Kasumi-1 (cell line): ENCODE measurements at places on chromosomes 6 and 20.
A peak's percentile ranks its signal among the peaks of the same experiment; 100 is the strongest.

- DNase-seq, result no peak
These were observed 14.0 kb upstream of the HLA-F start for GRCh38 chr6:29709188-29709587.

- peak; percentile 8 for DNase-seq
These were observed 135.6 kb downstream of the HIVEP1 start for GRCh38 chr6:12147557-12148316.

DNA sequence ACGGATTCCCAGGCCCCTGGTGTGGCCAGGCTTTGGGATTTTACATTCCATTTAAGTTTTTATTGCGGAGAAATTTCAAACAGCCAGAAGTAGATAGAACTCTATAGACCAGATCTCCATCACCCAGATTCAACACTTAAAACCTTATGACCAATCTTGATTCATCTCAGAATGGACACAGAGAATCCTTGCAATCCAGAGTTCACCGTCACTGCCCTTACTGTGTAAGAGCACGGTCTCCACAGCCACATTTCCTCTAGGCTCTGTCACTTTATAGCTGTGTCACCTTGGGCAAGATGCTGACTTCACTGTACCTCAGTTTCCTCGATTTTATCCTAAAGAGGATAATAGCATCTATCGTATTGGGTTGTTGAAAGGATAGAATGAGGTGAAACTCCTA is 979 bp downstream of the ZNF133 start:
- no peak for DNase-seq

GRCh38 chr20:38658879-38659596 is 57.4 kb downstream of the ARHGAP40 start:
- DNase-seq, result peak; percentile 31

DNA sequence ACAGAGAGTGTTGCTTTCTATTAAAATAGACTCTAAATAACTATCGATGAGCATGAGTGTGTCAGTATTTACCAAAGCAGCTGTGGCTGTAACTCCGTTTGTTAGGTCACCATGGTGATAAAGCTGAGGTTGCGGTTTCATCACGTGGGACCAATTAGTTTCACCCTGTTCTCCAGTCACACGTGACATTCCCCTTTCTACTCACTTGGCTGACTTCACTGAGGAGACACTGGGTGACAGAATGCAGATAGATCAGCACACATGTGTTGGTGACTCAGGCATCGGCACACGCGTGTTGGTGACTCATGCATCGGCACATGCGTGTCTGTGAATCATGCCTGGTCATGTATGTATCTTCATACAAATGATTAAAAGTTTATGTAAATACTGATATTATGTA is 285.4 kb downstream of the THBS2 start:
- DNase-seq, result no peak

- no peak for DNase-seq
These were observed 651.6 kb downstream of the UTRN start for GRCh38 chr6:144936764-144937163.

- DNase-seq, result no peak
These were observed 173.5 kb upstream of the IRAK1BP1 start for GRCh38 chr6:78693835-78694234.

GRCh38 chr20:3997446-3997845 is 17.9 kb downstream of the RNF24 start:
- no peak for DNase-seq

GRCh38 chr6:168620578-168620977 is 179.6 kb downstream of the SMOC2 start:
- no peak for DNase-seq

GRCh38 chr6:157967486-157967885 is 14.2 kb upstream of the SYNJ2 start:
- no peak for DNase-seq

- no peak for DNase-seq
These were observed 18.0 kb downstream of the CYP21A2 start for GRCh38 chr6:32056254-32056653.

- no peak for DNase-seq
These were observed 5.3 kb downstream of the SFTA2 start for GRCh38 chr6:30926644-30927043.

GRCh38 chr20:36541768-36542488 is 609 bp downstream of the MYL9 start:
- no peak for DNase-seq

DNA sequence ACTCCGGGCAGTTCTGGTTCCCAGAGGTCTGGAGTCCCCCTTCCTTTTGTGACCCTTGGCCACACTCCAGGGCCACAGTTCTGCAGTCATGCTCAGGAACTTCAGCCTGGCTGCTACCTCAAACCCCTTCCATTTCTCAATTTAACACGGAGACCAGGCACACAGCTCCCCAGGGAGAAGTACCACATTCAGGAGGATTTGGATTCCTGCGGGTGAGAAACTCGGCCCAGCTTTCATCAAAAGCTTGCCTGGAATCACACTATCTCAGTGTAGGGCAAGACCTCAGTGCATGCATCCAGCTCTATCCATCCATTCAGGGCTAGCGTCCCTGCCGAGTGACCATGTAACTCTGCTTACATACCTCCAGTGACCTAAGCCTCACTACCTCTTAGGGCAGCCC is 16.8 kb upstream of the IP6K3 start:
- DNase-seq, result no peak

- no peak for DNase-seq
These were observed 199.0 kb downstream of the DLL1 start for GRCh38 chr6:170091639-170092579.

GRCh38 chr20:2524709-2525506 is 11.5 kb upstream of the TMC2 start:
- peak; percentile 35 for DNase-seq

- no peak for DNase-seq
These were observed 90.7 kb upstream of the CCDC28A start for GRCh38 chr6:138682704-138683527.

- no peak for DNase-seq
These were observed 36.8 kb upstream of the IRF4 start for GRCh38 chr6:354631-355280.

DNA sequence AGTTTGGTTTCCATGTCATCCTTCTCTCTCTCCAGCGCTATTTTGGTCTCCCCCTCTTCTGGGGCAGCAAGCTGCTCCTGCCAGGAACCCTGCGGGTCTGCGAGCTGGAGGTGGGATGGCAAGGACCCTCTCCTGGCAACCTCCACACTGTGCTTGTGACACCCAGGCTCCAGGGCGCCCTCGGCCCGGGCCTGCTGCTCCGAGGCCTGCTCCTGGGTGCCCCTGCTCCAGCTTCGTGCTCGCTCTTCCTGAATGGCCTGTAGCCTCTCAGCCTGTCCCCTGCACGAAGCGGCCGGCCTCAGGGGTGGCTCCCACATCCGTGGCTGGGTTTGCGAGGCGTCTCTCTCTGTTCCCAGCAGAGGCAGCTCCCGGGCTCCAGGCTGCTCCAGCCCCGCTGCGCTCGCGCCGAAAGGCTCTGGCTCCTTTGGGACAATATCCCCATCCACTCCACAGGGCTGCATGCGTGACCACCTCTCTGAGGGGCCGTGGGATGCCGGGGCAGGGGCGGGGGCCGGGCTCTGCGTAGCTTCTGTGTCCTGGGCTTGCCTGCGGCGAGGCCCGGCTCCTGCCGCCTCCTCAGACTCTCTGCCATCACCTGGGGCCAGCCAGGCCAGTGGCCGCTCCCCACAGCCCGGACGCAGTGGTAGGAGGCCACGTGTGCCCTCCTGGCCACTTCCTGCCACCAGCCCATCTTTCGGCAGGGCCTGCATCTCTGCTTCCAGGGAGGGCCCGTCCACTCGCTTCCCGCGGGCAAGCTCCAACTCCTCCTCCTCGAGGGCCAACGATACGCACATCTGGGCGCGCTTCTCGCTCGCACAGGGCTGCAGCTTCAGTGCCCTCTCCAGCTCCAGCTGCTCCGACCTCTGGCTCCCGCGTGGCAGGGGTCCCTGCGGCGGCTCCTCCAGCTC is 68.9 kb downstream of the GINS1 start:
- DNase-seq, result no peak

DNA sequence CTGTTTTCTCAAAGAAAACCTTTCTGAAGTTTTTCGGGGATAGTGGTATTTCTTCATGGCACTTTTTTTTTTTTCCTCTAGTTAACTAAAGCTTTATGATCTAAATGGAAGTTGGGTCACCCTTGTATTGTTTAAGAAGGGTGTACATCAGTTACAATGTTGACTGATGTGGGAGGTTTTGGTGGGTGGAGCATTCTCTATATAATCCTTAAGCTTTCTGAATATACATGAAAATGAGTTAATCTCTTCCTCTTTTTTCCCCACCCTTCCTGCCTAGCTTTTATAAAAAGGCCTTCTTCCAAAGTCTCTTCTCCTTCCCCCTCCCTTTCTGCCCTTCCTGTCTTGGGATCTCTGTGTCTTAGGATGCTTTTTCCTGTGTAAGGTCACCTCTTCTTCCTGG is 47.2 kb downstream of the DHX35 start:
- DNase-seq, result no peak

GRCh38 chr6:156794546-156795354 is 17.6 kb downstream of the ARID1B start:
- no peak for DNase-seq

GRCh38 chr6:83615025-83615999 is 93.6 kb downstream of the SNAP91 start:
- peak; percentile 68 for DNase-seq

DNA sequence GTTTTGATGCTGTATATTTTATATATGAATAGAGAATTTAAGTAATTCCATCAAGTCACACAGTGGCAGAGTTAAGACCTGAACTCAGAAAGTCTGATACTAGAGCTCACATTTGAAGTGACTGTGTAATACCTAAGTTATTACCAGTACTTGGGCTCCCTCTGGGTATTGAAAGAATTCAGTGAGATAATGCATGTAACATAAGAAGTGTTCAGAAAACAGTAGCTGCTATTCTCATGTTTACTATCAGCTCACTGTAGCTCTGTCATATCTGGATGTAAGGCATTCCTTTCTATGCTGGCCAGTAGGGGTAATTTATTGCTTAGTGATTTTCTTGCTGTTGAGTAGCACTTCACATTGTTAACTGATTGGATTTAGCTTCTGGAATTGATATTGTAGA is 44.6 kb downstream of the NKX2-4 start:
- no peak for DNase-seq

- no peak for DNase-seq
These were observed 96.8 kb upstream of the NHSL1 start for GRCh38 chr6:138596126-138596525.
